Stimulated activated CD8-positive, alpha-beta memory T cell treated with anti-CD3 and anti-CD28 coated beads, Interleukin-4, amount 100 ng/mL, for 1 hour (primary cell): ENCODE measurements at places on chromosomes 16 and 17.

DNA sequence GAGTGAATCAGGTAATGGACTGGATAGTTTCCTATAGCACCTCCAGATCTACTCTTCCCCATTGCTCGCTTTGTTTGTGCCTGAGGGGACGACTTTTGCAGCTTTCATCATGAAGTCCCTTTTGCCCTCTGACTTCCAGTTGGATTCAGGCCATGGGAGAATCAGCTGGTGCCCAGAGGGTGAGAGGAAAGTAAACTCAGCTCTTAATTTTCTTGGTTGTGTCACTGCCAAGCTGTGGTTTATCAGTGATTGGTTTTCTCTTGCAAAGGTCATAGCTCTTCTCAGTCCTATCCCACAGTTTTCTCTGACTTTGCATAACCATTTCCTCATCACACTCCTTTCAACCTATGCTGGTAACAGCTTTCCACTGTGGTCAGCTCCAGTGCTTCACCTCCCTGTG is 200.1 kb downstream of the KCNJ2 start:
- no peak for DNase-seq

- DNase-seq = no peak
These were observed 44.1 kb downstream of the GAN start for GRCh38 chr16:81358860-81359259.

DNA sequence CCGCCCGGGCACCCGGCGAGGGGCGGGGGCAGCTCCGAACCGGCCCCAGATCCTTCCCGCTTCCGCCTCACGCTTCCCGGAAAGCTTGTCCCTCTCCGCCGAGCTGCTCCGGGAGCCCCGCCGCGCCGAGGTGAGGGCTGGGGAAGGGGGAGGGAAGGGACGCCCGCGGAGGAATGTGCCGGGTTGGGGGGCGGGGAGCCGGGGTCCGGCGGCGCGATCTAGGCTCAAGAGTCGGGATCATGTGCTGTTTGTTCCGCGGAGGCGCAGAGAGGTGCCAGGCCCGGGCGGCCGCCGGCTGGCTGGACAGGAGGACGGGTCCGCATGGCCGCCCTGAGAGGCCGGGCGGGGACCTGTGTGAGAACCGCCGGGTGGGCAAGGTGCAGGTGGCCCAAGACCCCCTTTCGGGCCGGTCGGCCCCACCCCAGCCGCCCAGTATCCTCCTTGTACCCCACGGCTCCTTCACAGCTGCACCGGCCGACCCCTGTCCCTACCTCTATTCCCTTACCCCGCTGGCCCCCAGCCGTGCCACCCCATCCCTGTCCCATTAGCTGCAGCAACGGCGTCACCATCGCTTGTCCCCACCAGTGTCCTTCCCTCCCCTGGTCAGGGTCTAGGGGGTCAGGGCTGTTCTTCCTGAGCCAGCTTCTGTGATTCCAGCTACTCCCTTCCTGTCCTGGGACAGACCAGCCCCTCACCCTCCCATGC is 429 bp downstream of the KIF1C start:
- no peak for DNase-seq

DNA sequence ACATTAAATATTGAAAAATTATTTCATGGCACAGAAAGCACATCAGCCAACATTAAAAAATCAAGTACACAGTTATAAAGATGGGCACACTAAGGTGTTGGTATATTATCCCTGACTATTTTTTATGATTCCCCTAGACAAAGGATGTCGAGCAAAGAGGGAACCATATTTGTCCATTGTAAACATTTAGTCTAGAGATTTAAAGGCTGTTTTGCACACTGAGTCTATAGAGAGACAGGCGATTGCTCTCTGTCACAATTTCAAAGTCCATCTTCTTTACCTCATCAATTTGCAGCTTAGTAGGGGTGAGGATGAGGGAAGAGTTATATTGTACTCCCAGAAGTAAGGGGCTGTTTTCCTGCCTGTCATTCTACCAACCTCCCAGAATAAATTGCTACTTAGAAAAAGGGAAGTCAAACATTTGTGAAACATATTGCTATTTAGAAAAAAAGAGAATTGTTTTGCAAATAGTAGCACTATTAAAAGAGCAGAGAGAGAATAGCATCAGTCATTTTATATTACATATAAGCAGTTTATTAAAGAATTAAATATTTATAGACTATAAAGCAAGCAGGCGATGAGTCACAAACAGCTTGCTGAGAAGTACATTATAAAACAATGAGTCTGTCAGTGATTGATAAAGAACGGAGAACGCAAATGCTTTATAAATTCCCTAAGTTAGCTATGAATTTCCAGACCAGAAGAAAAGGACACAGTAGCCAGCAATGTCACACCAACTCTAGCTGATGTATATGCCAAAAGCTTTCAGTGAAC is 270.6 kb upstream of the PMFBP1 start:
- no peak for DNase-seq

DNA sequence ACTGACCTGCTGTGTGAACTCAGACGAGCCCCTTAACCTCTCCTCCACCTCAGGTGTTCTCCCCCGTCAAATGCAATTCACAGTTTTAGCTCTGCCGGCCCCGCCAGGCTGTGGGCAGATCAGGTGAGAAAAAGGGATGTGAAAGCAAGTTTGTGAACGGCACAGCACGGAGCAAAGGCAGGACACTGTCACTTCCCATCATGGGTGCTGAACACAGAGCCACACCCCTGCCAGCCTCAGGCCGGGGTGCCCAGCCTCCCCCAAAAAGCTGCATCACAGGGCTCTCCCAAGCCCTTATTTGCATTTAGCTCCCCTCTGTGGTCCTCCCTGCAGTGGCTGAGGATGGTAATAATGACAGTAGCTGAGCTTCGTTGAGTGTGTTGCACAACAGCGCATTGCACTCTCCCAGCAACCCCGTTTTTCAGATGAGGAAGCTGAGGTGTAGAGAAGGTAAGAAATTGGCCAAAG is 88.8 kb upstream of the TNRC6C start:
- no peak for DNase-seq

DNA sequence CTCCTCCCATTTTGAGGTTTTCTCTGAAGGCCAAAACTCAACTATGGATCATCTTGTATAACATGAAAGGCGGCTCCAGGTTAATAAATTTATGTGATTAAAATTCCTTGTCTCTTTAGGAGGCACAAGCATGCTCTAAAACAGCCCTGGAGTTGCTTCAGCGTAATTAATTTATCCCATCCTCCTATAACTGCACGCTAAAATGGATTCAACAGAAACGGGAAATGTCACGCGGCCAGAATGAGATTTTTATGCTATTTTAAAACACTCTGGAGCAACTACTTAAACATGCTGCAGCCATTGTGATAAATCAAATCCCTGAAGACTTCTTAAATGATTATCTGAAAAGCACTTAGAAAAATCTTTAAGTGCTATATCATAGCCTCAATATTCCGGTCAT is 106.6 kb downstream of the ADAMTS18 start:
- DNase-seq = no peak

DNA sequence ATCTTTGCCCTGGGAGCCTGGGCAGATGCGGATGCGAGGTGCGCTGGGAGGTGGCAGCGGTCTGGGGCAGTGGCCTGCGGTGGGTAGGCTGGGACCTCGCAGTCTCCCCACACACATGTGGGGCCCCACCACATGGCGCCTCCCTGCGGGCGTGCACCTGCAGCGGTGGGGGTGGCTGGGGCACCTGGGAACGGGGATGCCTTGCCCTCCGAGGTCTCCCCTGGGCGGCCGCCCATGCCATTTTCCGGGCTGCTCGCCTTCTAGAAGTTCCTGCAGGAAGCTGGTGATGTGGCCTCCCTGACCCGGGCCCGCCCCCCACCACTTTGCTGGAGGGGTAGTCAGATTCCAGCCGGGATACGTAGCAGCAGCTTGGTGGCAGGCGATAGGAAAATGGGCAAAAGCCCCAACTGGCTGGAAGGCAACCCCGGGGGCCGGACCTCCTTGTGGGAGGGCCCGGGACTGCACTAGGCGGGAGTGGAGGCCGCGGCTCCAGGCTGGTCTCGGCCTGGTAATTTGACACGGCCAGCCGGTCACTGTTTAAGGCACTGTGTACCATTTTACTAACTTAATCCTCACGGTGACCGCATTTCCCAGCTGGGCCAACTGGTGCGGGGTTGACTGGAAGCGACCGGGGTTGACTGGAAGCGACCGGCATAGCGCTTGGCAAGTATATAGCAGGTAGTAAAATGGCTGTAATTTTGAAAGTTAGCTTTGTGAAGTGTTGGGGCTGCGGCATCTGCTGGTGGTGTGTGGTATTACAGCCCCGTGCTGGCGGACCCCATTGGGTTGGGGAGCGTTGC is 38.5 kb downstream of the IGF2BP1 start:
- no peak for DNase-seq

DNA sequence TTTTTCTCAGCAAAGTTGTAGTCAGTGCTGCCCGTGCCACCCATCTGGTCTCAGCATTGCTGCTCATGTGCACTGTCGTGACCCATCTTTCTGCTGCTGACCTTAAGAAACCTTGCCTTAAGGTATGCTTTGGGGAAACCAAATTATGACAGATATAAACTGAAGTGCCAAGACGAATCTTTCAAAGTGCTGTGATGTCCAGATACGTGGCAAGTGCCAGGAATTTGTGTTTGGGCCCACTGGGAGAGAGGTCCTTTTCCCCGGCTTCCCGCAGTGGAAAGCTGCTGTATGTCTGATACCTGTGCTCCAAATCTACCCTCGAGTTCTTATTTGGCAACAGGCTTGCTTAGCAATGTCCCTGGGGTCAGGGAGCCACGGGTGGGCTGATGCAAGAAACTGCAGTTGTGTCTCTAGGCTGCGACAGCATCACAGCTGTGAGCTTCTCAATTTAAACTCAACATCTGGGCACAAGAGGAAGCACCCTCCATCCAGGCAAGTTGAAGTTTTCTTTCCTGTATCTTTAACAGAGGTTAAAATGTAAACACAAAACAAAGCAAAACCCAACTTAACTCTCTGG is 30.3 kb upstream of the TOX3 start:
- DNase-seq = no peak

DNA sequence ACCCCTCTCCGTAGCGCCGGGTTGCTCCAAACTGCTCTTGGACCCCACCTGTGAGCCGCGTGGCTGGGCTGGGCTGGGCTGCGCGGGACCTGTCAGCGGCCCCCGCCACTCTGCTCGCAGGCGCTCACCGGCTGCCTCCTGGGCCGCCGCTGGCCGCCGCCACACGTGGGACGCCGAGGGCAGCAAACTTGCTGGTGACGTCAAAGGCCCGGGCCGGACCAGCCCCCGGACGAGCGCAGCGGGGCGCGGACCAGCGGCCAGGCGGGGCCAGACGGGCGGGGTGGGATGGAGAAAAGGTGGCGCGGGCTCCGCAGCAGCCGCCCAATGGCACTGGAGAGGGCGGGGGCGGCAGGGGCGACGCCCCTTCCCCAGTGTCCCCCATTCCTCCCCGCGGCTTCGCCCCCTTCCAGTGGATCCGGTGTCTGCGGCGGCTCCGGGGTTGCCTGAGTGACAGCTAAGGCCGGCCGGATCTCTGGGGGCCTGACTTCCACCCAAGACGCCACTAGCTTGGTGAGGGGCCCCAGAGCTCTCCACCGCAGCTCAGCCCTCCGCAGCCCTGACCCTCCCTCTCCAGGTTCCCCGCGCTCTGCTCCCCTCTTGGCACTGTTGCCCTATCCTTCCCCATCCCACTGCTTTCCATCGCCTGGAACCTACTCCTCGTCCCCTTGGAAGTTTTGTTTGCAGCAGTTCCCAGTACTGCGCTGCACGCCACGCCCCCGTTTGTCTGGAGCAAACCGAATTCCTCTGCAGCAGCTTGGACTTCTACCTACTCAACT is at the start of gene HS3ST3A1:
Gene HS3ST3A1, minus strand, starts transcription at position 154 of the 776 bp plus-strand sequence. CDS start 800 bp downstream, outside the sequence.
- no peak for DNase-seq

- no peak for DNase-seq
These were observed 3.6 kb downstream of the FOXN1 start for GRCh38 chr17:28509789-28510188.

GRCh38 chr17:50420419-50421112 is 5.5 kb upstream of the ACSF2 start:
- DNase-seq = no peak

DNA sequence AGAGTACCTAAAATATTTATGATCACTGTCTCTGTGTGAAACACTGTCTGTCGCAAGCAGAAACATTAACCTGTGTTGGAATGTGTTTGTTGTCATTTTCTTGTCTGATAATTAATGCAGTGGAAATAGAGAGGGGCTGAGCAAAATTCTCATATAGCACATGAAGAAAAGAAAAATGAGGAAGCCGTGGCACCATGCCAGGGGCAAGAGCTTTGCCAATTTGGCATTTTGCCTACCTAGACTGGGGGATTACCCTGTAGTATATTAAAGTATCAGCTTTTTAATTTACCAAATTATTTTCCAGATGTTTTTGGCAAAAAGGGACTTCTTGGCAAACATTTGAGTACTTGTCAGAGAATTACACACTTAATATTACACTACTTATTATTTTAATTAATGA is 1326.6 kb upstream of the GOT2 start:
- no peak for DNase-seq

GRCh38 chr17:5672141-5672540 is 87.8 kb upstream of the NLRP1 start:
- DNase-seq = no peak

GRCh38 chr17:2710803-2711607 is 559 bp downstream of the CLUH start:
- DNase-seq = no peak

DNA sequence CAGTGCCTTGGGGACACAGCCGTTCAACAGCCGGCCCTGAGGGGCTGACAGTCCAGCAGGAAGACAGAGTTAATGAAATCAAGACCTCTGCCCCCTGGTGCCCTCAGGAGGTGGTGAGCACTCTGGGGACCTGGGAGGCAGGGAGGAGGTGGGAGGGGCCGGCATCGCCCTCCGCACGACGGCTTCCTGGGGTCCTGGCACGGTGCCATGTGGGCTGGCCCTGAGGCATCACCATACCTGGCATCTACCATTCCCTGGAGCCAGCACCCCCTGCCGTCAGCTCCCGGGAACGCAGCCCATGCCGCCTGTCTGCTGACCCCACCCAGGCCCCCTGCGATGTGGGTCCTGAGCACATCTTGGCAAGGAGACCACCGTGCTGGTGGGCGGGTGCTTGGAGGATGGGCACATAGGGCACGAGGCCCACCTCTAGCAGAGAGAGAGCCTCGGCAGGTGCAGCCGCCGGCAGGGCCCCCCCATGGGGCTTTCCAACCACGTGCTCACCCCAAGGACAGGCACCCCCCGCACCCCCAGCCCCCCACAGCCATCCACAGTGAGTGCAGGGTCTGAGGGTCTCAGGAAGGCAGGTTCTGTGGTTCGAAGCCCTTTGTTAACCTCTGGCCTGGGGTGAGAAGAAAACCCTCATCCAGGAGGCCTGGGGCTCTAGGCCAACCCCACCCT is 52.5 kb downstream of the ZFPM1 start:
- peak; percentile 18 for DNase-seq

- no peak for DNase-seq
These were observed 11.0 kb downstream of the CYB561 start for GRCh38 chr17:63434951-63435571.
